EH (cell line): ENCODE measurements at places on chromosomes 4 and X.

DNA sequence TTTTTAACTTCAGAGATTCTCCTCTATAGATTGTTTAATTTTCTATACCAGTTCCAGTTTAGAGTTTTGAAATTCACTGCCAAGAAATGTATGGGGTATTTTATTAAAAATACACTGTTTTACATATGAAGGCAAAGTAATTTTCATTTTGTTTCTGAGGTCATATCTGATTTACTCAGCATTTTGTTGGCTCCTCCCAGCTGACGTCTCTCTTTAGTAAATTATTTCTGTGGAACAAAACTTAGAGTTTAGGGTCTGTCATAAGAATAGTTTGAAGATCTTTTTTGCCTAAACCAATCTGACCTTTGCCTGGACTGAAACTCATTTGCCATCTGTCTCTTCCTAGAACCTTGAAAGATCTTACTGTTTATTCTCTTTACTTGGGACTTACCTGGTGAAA lies 16.9 kb downstream of the FNIP2 start:
- DNase-seq: no peak

DNA sequence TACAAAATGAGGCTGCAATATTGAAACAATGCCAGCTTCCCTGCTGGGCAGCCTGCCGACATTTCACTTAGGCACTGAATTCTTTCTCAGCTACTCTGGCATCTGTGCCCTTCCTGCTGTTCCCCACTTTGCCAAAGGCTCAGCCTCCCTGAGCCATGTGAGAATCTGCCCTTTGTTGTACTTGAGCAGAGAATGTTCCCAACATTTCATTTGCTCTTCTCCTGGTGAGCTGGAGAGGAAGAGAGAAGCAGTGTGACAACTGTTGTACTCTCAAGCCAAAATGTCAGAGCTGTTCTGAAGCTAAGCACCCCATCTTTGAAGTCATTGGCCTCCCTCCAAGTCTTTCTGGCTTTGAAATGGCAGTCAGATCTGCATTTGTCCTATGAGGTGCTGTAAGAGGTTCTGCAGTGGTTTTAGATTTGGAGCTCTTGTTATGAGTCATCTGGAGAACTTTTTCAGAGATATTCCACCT lies 32.5 kb downstream of the LANCL3 start:
- DNase-seq: no peak

- DNase-seq: no peak
Observed at GRCh38 chr4:114866901-114867670, 246.3 kb downstream of the NDST4 start.

- DNase-seq: peak; percentile 79
Observed at GRCh38 chrX:49079489-49080428, at the start of gene WDR45. WDR45 (minus strand) TSS chrX:49079887; CDS start chrX:49078095, 1,792 bp downstream.
